ENCODE measurements at places on chromosomes 1 and 21. TPM values are rescaled to one million over a fixed set of nuclear protein-coding genes. Genes with fewer than 3 reads are reported as not detected.

The TSPEAR gene
- total RNA-seq = not detected

- DNase-seq = no peak
These were observed 70.8 kb upstream of the TENT5C start for GRCh38 chr1:117534995-117535467.

DNA sequence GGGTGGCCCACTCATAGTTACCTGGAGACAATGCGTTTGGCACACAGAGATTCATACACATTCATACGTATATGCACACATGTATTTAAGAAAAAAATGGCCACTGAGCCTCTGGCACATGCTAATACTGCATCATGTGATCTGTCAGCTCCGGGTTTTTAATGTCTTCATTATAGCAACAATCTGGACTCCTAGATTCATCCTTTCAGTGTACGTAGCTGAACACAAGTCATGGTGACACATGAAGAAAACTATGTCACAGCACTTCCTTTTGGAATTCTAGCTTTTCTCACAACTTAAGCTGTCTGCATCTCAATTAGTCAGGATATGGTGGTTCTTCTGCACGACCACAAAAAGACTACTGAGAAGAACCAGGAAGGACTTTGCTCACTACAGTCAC is 24.7 kb downstream of the HSF2BP start:
- no peak for DNase-seq

GRCh38 chr1:247646867-247647266 is 32.7 kb downstream of the OR13G1 start:
- DNase-seq = no peak

DNA sequence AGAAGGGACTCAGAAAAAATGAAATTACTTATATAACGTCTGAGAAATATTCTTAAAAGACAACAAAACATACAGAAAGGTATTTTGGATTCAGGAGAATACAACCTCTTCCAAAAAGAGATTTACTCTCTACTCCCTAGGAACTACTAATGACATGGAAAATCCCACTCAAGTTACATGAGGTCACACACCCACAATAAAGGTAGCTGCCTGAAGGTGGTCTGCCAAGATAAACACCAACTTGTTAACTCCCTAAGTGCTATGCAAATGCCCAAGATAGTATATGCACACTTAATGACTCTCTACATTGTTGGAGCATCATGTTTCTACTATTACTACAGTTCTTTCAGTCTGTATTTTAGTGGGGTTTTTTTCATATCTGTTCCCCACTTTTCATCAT is 26.5 kb downstream of the RERE start:
- DNase-seq = no peak

DNA sequence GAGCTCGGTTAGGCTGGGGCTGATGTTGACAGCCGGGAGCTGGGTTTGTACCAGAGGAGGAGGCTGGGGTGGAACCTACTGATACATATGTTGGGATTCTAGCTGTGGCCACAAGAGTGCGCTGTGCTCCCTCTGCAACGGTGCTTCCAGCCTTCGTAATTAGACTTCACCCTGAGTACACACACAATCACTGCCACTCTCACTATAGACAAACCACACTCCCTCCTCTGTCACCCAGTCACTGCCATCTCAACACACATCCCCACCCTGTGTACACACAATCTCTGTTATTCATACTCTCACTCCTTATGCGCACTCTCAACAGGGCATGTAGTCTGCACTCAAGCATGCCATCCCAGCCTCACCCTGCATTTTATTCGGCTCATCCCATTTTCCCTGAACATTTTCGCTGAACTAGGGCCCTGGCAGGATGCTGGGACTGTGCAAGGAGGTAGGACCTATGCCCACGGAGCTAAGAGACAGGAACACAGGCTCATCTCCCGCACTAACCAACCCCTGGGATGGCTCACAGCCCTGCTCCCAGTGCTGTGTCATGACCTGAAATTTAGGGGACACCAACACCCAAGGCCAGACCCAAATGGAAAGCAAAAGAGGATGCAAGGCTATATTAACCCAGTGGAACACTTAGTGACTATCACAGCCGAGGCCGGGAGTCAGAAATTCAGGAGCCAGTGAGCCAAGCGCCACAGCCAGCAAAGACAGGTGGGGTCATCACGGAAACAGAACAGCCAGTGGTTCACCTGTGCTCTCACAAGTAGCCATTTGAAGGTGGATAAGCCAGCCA is 5.7 kb downstream of the GJB3 start:
- DNase-seq = peak; percentile 66

GRCh38 chr1:222994511-222995235 is 148.4 kb downstream of the TLR5 start:
- no peak for DNase-seq

GRCh38 chr1:119893238-119893791 is 3.0 kb downstream of the ADAM30 start:
- DNase-seq = no peak

DNA sequence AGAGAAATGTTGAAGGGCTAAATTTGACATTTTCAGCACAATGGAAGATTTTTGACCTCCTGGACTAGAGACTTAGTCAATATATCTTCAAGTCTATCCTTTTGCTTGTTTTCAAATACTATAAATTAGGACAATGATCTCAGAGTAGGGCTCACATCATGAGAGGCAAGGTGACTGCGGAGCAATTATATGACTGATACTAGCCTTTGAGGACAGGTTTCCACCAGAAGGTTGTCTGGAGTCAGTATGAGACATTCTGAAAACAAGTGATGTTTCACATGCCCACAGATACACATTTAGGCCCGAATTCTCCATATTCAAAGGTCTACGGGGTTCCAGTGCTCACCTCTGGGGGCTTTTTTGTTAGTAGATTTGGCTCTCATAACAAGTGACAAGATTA is 142.3 kb upstream of the SAMSN1 start:
- DNase-seq = no peak

DNA sequence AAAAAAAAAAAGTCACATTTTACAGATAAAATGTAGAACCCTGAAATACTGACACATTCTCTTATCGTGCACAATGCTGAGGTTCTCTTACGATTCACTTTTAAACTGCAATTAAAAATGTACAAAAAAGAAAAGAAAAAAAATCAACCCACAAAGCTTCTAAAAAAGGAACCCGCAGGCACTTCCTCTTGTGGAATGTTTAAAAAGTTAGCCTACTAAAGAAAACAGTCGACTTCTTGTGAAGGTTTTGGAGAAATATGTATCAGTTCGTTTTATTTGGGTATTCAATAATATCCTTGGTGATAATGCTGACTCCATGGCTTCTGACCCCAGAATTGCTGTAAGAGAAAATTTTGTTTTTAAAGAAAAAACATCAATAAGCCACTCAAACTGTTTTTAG is 10.2 kb downstream of the HNRNPU start:
- DNase-seq = no peak

GRCh38 chr1:183619781-183620180 is 15.8 kb downstream of the ARPC5 start:
- DNase-seq = no peak

The MAP10 gene
- 3.2 TPM for total RNA-seq

GRCh38 chr1:58573138-58573537 is 3.9 kb downstream of the TACSTD2 start:
- DNase-seq = no peak

DNA sequence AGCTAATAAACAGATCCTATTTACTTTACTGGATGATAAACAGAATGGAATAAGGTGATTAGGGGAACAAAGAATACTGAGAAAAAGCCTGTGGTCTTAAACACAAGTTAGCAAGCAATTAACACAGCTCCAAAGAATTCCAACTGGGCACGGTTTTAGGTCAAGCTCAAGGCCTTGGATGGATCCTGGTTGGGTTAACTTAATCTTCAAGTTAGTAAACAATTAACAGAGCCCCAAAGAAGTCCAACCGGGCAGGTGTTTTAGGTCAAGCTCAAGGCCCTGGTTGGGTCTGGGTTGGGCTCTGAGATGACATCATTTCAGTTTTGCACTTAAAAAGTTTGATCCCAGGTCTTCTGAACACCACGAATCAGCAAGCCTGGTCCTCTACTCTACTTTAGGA is 1086.3 kb upstream of the TMPRSS15 start:
- DNase-seq = no peak

The CD1B gene
- total RNA-seq = not detected

DNA sequence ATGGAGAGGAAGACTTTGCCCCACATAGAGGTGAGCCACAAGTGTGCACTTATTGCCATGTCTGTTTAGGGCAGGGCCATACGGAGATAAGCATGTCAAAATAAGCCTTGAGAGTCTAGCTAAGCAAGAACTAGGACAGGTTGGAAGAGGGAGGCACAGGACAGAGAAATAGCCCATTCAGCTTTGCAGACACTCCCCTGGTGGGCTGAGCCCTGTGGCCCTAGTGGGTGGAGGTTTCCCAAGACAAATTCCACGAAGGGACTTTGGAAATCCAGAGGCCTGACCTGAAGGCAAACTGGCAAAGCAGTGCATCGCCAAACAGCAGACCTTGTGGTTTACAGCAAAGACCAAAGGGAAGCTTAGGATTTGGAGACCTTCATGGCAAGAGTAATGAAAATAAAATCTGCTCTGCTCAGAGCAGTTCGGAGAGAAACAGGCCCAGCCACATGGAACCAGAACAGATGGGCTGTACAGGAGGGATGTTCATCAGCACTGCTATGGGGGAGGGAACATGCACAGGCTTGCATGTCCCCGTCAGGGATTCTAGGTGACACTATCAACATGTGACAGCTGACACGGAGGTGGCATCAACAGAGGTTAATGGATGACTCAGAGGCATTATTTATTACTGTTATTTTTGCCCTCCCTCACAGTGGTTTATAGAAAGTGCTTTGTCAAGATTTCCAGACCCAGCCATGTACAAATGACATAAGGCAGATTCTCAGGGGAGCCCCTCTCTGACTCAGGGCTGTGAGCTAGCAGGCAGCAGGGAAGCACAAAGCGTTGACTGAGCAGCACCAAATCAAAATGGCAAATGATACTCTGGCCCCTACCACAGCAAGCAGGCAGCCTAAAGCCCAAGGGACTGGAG is 90.1 kb upstream of the IRF2BP2 start:
- DNase-seq = peak; percentile 77

The ADGRL2 gene
- total RNA-seq = 121 TPM

The CR1L gene
- total RNA-seq = not detected

The FCRL2 gene
- not detected for total RNA-seq

- DNase-seq = no peak
These were observed 129.2 kb downstream of the CYYR1 start for GRCh38 chr21:26443867-26444266.

DNA sequence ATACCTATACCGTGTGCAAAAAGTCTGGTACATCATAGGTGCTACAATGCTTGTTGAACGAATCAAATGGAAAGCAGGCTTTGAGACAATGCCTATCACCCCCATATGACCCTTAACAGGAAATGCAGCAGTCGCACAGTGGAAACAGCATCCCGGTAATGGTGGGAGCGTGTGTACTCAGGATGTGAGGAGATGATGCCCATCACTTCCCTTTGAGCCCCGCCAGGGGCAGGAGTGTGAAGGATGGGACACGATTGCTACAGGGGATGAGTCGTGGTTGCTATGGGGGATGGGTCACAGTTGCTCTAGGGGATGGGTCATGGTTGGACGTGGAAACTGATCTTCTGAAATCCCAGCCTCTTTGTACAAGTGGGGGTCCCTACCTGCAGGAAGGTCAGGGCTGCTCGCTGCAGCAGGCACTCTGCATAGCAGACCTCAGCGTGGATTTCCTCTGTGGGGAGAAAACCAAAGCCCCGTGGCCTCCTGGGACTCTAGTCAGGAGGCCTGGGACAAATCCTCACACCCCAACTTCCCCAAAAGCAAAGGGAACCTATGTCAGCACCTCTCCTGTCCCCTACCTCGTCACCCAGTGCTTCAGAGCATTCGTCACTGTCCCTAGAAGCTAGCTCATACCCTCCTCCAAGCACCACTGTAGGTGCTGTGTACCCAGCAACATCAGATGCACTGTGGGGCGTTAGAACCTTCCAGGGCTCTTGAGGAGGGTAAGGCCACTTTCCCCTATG is 19.3 kb downstream of the TTC39A start:
- no peak for DNase-seq

The HLX gene
- 5.5 TPM for total RNA-seq

- DNase-seq = no peak
These were observed 25.8 kb downstream of the PTPN14 start for GRCh38 chr1:214525535-214526019.

DNA sequence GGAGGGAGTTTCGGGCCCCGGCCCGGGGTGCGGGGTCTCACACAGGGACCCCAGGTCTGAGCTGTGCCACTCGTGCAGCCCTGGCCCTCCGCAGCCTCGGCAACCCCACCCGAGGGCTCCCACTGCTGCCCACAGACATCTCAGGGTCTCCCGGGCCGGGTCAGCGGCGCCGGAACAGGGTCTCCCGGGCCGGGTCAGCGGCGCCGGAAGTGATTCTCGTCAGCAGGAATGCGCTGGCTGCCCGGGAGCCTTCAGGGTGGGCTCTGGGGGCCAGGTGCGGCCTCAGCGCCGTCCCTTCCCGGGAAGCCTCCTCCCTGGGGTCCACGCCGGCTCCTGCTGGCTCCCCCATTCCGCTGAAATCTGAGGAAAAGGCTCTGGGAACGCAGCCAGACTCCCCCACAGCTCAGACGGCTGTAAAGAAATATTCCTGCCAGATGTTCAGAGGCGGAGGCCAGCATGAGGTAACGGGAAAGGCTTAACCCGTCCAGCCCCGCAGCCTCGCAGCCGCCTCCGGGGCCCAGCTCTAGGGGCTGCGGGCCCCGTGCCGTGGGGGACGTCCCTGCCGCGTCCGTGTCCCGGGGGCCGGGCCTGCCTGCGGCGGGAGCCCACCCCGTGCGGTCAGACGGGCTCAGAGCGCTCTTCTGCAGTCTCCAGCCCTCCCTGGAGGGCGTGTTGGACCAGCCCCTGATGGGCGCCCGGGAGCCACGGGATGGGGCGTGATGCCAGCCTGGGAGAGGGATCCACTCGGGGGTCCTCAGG is 8.7 kb upstream of the COL6A1 start:
- peak; percentile 81 for DNase-seq

GRCh38 chr1:155591770-155592169 is 18.2 kb upstream of the MSTO1 start:
- no peak for DNase-seq

The KIAA1614 gene
- total RNA-seq = 9.1 TPM

GRCh38 chr1:247373721-247374141 is 42.1 kb upstream of the ZNF496 start:
- peak; percentile 68 for DNase-seq

The FCGR1A gene
- 6.4 TPM for total RNA-seq

GRCh38 chr1:15322648-15323350 is 75.8 kb downstream of the FHAD1 start:
- DNase-seq = no peak

DNA sequence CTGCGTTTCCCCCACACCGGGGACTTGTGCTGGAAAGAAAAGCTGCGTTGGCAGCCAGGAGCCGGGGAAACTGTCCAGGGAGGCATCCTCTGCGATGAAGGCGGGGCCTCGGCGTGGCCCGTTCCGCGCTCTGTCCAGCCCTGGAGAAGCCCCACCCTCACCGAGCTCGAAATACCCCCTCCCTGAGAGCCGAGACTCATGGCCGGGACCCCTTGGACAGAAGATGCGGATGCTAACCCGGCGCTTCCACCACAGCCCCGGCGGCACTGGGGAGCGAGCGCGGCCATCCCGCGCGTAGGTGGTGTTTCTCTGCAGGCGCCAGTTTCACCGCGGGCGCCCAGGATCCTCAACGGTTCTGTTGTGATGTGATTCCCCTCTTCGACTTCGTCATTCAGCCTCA is 31.6 kb downstream of the PDE9A start:
- no peak for DNase-seq

All from right atrium auricular region (tissue), 2 donors.